ENCODE measurements at places on chromosomes 7 and 10.

DNA sequence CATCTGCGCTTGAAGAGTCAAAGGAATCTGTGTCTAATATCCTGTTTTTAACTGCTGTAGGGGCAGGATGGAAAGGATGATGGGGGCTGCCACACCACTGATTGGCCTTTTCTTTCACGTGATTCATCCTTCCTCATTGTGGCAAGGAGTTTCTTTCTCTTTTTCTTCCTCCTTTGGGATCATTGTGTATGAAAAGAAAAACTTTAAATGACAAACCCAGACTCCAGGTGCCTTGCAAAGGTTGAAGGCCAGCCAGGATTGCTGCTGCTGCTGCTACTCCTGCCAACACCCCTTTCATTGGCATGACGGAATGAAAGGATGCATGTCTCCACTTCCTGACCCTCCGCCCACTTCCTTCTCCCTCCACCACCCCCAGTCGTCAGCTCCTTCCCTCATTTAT, 6.5 kb upstream of the OIT3 start:
- DNase-seq, result no peak

DNA sequence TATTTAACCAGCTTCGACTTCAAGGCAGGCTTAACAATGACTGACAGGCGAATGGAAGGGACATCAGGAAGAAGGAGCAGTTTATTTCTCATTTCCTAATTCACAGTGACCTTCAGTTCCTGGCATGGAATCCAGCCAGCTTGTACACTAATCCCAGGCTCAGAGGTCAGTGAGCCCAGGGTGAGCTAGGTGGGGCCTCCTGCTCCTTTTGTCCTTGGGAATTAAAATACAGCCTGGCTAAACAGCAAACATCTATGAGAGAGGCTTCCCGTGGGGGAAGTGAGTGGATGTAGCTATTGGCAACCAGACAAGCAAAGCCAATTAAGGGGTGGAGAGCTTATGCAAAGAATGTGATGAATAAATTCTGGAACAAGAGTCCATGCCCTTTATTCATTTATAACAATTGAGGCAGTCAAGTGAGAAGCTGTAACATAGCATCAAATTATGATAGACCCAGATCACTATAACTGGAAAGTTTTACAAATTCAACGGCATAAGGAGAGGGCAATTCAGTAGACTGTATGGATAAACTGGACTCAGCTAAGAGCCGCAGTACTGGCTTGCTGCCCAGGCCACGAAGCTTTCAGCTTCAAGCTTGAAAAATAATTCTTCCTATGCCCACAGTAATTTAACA, 57.1 kb downstream of the STK17A start:
- DNase-seq, result no peak

DNA sequence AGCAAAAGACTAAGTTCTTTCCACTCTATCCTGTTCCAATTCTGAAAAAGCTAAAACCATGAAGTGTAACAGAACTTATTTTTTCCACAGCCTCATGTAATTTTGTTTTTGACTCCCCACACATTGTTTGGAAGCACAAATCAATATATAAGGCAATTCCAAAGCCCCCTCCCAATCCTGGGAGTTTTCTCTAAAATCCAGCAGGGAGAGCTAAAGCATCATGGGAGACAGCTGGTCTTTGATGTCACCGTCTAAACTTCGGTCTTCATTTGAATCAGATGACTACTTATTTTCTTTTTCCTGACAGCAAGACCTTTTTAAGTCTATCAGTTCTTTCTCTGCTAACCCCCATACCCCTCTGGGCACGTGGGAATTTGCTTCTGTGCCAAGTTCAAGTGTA, 33.3 kb upstream of the PON1 start:
- no peak for DNase-seq

DNA sequence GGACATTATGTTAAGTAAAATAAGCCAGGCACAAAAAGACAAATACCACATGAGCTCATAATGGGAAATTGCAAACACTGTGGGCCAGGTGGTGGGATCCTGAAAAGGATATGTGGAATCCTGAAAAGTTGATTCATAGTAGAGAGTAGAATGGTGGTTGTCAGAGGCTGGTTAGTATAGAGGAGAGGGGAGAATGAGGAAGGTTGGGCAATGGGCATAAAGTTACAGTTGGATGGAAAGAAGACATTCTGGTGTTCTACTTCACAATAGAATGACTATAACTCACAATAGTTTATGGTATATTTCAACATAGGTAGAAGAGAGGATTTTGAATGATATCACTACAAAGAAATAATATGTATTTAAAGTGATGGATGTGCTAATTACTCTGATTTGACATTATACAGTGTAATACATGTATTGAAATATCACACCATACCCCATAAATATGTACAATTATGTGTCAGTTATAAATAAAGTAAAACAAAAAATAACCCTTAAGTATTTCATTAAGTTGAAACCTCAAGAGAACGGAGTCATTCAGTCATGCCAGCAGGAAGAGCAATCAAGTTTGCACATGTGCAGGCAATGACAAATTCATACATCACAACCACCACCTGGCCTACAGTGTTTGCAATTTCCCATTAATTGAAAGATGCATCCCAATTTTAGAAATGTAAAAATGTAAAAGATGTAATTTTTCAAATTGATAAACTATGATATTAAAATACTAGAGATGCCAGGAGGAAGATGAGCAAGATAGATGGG, 156.7 kb downstream of the MAGI2 start:
- DNase-seq, result no peak

GRCh38 chr7:33832271-33832721, 73.0 kb upstream of the BMPER start:
- DNase-seq, result no peak

- no peak for DNase-seq
Observed at GRCh38 chr10:50561266-50561665, 62.5 kb downstream of the SGMS1 start.

GRCh38 chr7:14734839-14735321, 167.7 kb downstream of the DGKB start:
- no peak for DNase-seq

DNA sequence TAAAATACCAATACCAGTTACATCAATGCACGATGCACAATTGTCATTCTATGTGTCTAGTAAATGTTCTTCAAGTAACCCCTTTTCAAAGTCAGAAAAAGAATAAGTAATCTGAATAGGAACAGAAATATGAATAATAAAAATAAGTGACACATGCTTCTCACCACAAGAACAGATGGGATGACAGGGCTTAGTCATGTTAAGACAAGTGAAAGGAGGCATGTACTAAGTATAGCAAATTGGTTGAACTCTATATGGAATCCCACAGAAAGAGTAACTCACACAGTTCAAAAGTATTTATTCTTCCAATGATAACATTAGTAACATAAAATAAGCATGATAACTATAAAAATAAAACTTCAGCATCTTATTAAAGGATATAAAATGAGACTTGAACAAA, 100.9 kb upstream of the TAS2R16 start:
- no peak for DNase-seq

GRCh38 chr10:4651404-4652037, 174.5 kb upstream of the AKR1E2 start:
- no peak for DNase-seq

DNA sequence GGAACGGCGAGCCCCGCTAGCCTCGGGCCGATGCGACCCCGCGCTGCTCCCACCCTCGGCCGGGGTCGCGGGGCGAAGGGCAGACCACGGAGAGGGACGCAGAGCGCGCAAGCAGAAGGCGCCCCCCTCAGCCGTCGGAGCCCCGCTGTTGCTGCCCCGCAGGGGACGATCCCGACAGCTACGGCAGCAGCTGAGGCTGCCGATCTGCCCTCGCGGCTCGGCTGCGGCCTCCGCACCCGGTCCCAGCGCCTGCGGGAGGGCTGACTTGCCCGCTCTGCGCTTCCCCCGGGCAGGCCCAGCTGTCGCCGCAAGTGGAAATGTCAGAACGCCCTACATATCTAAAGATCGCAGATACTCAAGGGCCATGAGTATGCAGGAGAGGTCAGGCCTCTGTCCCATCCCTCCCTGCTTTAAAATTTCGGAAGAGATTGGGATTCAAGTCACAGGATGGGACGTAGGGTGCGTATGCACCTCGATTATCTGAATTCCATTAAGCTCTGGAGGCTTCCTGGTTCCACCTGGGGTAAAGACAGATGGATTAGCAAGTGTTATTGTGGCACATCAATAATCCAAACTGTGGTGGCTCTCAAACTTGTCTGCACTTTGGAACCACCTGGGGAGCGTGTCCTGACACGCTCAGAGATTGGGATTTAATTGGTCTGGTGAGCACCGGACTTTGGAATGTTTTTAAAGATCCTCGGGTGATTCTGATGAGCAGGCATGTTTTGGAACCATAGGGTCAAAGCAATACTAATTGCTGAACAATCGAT, at the start of gene CRPPA:
Gene CRPPA, minus strand, starts transcription at position 206 of the 770 bp plus-strand sequence. CDS start 216 bp downstream, outside the sequence.
- no peak for DNase-seq

GRCh38 chr10:13882119-13882711, 295.4 kb downstream of the PRPF18 start:
- DNase-seq, result no peak

GRCh38 chr10:125208854-125209565, 48.6 kb upstream of the CTBP2 start:
- no peak for DNase-seq

GRCh38 chr7:90642978-90643377, 46.9 kb downstream of the CDK14 start:
- no peak for DNase-seq

DNA sequence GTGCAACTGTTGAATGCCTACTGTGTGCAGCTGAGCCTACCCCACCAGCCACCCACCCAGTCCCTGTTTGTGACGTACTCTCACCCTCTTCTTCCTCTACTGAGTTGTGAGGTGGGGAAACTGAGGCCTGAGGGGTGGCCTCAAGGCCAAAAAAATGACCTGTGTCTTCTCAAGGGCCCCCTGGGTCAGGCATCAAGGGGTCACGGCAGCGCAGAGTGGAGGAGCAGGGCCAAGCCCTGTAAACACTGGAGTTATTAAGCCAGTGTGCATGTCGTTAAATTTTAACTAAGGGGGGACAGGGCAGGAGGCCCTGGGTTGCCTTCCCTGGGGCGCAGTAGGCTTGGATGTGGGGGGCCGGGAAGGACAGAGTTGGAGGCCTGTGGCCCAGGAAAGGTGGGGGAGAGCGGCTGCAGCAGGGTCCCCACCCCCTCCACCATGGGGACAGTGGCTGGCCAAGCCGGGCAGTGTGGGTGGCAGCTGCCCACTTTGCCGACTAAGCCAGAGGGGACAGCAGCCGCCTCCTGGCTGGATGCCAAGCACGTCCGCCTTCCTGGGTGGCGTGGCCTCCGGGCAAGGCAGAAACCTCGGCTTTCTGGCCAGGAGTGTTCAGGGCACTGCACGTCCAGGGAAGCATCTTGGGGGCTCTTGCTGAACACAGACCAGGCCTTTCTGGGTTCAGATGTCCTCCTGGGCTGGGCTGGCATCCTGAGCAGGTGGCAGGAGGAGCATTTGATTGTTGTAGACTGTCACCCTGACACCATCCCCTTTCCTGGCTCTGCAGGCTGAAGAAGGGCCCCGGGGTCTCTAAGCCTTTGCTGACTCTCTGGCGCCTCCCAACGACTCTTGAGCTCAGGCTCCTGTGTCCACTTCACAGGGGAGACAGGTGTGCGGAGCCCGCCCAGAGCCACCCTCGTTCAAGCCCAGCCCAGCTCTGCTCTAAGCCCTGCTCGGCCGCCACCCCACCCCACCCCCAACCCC, 1.9 kb downstream of the SLC29A4 start:
- DNase-seq, result no peak

DNA sequence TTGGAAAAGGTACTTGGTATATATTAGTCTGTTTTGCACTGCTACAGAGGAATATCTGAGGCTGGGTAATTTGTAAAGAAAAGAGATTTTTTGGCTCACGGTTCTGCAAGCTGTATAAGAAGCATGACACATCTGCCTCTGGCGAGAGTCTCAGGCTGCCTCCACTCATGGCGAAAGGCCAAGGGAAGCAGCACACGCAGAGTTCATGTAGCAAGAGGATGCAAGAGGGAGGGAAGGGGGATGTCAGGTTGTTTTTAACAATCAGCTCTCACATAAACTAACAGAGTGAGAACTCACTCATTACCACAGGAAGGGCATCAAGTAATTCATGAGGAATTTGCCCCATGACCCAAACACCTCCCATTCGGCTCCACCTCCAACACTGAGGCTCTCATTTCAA, 484.8 kb upstream of the DPP6 start:
- no peak for DNase-seq

- no peak for DNase-seq
Observed at GRCh38 chr7:100400656-100401055, 27.4 kb downstream of the PILRA start.

GRCh38 chr7:143505838-143506237, 28.2 kb downstream of the TAS2R41 start:
- no peak for DNase-seq

DNA sequence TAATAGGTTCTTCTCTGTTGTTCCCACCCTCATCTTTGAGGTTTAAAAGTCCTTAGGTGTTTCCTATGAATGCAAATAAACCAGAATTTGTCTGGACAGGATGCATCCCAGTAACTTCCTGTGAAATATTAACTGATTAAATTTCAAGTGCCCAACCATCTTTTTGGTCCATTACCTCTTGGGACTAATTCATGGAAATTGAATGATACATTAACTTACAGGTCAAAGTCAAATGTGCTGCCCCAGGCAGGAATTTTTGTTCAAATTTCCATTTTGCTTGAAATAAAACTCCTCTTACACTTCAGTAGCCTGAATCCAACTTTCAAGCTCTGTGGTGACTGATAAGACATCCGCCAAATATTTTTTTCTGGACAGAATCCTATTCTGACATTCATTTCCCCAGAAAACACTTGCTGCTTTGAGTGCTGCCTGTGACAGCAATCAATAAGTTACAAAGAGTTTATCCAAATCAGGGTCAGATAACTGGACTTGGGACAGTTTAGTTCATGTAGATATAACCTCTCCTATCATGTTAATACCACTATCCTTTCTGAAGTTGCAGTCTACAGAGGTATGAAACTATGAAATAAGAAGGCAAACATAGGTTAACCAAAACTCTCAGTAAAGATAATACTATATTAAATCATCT, 383.5 kb downstream of the POM121L12 start:
- no peak for DNase-seq

- no peak for DNase-seq
Observed at GRCh38 chr10:1809139-1809741, 71.9 kb upstream of the ADARB2 start.
